ENCODE measurements at places on chromosomes 7 and 10.

- no peak for DNase-seq
Measured at GRCh38 chr7:150405584-150406311, 26.6 kb downstream of the ZNF775 start.

- no peak for DNase-seq
Measured at GRCh38 chr10:71860243-71861029, 9.4 kb upstream of the PSAP start.

GRCh38 chr10:59064759-59065539, 111.5 kb upstream of the PHYHIPL start:
- no peak for DNase-seq

GRCh38 chr7:68245688-68246087, 1249.1 kb downstream of the TYW1 start:
- no peak for DNase-seq

DNA sequence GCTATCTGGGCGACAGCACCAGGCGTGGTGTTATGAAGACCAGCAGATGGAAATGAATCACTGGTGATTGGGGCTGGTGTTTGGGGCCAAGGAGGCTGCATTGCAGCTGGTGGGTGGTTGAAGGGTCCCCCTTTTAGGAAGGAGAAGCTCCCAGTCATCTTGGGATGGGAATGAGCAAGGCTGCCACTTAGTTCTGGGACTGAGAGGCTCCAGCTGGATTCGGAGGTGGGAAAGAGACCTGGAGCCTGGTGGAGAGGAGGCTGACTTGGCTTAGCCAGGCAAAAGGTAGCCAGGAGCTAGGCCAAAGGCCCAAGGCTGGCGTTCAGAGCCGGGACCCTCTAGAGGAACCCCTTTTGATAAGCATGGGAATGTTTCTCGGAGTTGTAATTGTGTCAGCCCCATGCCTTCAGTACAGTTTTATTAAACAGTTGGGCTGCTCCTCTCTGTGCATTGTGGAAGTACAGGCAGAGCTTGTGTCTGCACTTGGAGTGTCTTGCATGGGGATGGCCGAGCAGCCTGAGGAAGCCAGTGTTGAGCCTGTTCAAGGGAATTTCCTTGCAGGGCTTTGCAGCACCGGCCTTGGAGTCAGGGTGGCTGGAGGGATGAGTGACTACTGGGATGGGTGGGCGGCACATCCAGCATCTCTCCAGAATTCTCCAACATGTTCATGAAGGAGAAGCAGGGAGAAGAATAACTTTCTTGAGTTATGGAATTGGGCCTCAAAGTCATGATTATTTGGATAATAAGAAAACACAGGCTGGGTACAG, 234.9 kb downstream of the BAMBI start:
- DNase-seq: no peak

DNA sequence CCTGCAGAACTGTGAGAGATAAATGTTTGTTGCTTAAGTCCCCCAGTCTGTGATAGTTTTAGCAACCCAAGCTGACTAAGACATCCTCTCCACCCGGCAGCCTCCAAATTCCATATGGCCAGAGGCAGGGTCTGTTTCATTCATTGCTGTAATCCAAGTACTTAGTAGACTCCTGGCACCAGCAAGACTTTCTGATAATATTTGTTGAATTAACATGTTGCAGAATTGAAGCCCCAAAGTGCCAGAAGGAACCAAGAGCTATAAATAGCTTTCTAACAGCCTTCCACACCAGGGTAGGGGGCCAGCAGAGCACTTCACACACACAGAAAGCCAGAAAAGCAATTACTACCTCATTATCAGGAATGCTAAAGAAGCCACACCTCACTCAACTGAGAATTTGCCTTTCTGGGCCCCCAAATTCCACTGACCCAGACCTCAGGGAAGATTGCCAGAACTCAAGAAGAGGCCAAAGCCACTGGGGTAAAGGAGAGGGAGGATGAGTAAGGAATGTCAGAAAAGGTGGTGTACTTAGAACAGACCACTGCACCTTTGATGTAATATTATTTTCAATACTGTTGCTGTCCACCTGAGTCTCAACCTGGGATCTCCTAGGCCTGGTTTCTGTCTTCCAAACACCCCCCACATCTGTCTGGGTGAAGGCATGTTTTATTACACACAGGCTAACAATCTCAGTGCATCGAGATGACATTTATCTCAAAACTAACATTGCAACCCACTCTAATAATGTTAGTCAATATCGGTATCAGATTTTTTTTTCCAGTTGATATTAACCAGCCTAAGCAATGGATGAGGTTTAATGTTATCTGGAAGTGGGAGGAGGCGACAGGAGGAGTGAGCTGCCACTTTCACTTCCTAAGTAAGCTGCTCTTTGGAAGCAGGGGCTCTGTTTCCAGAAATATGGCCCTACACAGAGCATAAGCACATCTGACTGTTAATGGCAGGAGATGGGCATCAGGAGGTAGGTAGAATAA, 5.5 kb downstream of the NOD1 start:
- no peak for DNase-seq

- no peak for DNase-seq
Measured at GRCh38 chr10:29144126-29144525, 144.7 kb upstream of the LYZL1 start.

DNA sequence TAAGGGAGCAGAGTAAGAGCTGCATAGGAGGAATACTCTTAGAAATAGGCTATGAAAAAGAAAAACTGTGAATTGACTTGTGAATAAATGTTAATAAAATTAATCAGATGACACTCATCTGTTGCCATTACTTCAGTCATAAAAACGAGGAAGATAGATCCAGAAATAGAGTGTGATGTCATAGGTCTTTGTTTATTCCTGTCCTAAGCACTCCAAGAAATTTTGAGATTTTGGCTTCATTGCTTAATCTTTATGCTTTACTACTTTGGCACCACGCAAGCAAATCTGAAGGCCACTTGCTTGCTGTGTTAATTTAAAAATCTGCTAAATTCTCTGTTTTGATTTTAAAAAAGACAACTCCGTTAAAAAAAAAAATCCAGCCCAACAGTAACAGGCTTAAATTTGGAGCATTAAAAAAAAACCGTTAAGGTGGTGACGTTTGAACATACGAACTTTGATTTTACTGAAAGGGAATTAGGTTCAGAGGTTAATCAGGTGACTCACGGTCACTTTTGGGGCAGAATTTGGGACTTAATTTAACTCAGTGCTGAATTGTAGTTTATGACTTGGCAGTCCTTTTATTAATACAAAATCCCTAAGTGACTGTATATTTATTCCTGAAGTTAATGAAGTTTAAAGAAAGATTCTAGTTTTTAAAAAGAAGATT, 3.4 kb downstream of the IFRD1 start:
- DNase-seq: no peak

DNA sequence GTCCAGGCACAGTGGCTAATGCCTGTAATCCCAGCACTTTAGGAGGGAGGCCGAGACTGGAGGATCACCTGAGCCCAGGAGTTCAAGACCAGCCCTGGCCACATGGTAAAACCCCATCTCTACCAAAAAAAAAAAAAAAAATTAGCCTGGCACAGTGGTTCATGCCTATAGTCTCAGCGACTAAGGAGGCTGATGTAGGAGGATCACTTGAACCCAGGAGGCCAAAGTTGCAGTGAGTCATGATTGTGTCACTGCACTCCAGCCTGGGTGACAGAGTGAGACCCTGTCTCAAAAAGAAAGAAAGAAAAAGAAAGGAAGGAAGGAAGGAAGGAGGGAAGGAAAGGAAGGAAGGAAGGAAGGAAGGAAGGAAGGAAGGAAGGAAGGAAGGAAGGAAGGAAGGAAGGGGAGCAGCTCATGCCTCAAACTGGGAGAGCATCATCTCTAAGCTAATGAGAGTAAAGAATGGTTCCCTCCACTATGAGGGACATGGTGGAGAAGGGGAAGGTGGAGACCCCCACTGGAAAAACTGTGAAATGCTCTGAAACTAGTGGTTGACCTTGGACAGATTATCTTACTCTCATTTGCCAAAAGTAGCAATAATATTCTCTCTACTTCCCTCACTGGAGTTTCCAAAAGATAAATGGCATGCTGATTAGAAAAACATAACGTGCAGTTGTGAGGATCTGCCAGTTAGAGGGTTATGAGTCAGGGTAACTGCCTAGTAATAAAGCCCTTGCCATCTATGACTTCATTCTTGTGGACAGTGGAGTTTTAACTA, 16.8 kb downstream of the GIMAP5 start:
- DNase-seq: no peak

- no peak for DNase-seq
Measured at GRCh38 chr7:157645539-157645938, 308.7 kb downstream of the DNAJB6 start.

DNA sequence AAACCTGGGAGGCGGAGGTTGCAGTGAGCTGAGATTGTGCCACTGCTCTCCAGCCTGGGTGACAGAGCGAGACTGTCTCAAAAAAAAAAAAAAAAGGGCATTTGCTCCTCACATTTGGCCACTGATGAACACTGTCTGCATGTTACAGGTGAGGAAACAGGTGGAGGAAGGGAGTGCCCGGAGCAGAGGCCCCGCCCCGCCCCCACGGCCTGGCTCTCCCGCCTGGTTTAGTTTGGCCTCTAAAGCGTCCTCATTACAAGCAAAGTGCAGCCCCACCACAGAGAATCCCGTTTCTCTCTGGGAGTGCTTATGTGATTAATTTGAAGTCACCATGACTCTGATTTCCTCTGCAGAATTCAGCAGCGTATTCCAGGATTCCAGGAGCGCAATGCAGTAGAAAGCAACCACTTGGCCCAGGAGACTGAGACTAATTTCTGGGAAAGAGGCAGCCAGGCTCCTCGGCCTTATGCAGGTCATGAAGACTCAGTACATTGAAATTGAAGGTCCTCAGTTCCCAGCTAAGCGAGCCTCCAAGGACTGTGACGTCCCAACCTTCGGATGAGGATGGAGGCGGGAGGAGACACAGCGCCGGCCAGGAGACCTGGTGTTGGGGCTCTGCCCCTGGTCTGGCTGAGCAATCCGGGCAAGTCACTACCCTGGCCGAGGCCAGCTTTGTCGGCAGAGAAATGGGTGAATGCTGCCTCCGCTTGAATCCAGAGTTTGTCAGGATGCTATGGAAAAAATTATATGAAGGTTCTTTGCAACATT, 44.7 kb downstream of the RBM17 start:
- DNase-seq: no peak

DNA sequence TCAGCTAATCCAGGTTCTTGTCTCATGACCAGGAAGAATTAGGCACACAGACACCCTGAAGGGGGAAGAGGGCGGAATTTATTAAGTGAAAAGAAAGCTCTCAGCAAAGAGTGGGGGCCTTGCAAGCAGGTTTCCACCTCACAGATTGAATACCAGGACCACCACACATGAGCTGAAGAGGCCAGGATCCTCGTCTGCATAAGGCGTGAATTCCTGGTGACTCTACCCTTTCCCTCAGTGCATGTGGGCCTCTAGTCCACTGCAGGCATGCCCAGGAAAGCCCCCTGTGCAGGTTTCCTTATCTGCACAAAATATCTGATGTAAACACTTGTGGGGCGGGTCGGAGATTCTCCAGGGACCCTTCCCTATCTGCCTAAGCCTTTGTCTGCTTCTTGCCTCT, 782.1 kb upstream of the LRRN3 start:
- DNase-seq: no peak

DNA sequence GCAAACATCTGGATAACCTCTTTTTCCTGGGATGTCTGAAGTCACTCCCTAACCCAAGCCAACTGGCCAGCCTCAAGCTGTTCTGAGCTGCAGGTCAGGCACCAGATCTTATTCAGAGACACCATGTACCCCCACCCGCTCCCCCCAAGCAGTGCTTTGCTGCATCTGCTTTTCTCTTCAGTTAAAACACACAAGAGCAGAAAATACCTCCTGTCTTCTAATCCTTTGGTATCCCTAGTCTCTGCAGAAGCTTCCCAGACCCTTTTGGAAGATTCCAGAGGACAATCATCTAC, 3.0 kb downstream of the ZNF488 start:
- DNase-seq: no peak

DNA sequence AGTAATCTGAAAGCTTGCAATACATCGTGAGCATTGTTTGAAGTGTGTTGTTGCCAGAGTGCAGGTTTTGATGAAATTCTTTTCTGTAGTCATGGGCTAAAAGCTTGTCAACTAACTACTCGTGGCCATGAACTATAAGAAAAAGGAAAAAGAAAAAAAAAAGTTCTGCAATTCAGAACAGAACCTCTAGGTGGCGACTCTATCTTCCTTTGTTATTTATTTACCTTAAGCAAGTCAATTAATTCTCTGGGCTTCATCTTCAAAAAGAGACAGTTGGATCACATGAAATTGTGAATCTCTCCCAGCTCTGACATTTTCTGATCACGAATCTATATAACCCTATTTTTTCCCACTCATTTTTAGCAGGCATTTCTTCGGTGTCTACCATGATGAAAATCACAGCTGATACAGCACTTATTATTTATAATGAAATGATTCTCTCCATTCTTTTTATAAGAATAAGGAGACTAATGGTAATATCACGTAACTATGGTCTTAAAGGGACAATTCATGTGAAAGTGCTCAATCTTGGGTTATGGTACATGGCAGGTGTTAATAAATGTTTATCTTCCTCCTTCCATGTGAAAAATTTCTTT, 18.8 kb downstream of the TMEM196 start:
- DNase-seq: no peak

DNA sequence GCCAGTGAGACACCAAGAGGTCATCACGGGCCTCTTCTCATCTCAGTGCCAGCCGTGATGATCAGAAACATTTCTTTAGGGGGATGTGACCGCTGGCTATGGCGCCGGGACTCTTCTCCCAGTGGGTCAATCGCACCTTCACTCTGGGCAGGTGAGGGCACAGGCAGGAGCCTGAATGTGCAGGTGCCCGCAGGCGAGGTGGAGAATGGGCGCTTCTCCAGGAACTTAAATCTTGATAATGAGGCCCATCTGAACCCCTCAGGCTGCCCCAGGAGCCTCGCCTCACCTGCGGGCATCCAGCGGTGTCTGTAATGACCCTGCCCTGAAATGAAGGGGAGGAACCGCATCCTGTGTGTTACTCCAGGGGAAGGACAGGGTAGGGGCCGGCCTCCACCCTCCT, 204.7 kb downstream of the ADARB2 start:
- DNase-seq: no peak

GRCh38 chr7:92150450-92151017, 16.3 kb upstream of the CYP51A1 start:
- no peak for DNase-seq

GRCh38 chr7:106562711-106563366, 98.1 kb downstream of the CCDC71L start:
- DNase-seq: no peak

GRCh38 chr7:125563964-125564529, 634.4 kb upstream of the POT1 start:
- no peak for DNase-seq

DNA sequence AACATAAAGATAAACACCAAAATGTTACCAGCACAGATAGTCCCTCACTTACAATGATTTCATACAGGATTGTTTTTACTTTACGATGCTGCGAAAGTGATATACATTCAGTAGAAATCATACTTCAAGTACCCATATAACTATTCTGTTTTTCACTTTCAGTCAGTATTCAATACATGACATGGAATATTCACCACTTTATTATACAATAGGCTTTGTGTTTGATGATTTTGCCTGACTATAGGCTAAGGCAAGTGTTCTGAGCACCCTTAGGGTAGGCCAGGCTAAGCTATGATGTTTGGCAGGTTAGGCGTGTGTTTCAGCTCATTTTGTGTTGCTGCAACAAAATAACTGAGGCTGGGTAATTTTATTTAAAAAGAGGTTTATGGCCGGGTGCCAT, 155.0 kb downstream of the RTKN2 start:
- DNase-seq: no peak

Measured in stimulated activated CD8-positive, alpha-beta memory T cell treated with anti-CD3 and anti-CD28 coated beads, Interleukin-15, amount 100 ng/mL, for 24 hours (primary cell).